ENCODE measurements at places on chromosomes 16 and 17. TPM values are rescaled to one million over a fixed set of nuclear protein-coding genes. Genes with fewer than 3 reads are reported as not detected.

The GPR139 gene
- total RNA-seq: not detected

The SLC12A3 gene
- 0.38 TPM for total RNA-seq

The TP53TG3B gene
- total RNA-seq: not detected

The ALOX15 gene
- total RNA-seq: 0.16 TPM

Data from motor neuron (in vitro differentiated cells).